GM04503 (cell line): ENCODE measurements at places on chromosomes 13 and 19.

DNA sequence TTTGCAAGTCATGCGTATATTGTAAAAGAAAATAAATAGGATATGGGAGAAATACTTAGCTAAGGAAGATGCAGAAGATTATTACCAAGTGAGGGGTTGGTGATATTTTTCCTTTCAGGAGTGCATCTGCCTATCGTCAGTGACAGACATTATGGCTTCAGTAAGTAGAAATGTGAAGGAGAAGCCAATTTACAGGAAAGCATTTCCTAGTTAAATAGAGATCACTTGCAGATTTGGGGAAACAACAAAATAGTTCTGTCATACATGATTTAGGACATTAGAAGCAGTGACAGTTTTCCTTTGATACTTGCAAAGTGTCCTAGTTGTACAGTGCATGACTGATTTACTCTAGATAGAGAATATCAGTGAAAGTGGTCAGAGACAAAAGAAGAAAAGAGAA lies 747.8 kb upstream of the KLHL1 start:
- no peak for DNase-seq

- no peak for DNase-seq
These were observed 6.0 kb downstream of the A1BG start for GRCh38 chr19:58346961-58347929.

- DNase-seq: no peak
These were observed 840 bp upstream of the LILRA4 start for GRCh38 chr19:54339646-54340358.

DNA sequence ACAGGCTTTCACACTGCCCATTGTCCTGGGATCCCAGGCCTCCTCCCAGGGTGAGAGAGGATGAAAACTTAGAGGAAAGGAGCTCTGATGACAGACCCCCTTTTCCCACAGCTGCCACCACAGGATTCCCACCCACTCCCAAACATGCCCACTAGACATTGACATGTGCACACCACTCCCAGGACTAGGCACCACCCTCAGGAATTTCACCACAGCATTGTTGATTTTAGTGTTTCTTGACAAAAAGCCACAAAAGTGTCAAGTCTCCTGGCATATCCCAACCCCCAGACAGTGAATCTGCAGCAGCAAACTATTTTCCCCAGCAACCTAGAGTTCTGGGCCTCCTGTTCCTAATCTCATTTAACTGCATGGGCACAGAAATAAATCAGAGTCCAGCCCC lies 10.1 kb downstream of the ZNF714 start:
- peak; percentile 45 for DNase-seq

DNA sequence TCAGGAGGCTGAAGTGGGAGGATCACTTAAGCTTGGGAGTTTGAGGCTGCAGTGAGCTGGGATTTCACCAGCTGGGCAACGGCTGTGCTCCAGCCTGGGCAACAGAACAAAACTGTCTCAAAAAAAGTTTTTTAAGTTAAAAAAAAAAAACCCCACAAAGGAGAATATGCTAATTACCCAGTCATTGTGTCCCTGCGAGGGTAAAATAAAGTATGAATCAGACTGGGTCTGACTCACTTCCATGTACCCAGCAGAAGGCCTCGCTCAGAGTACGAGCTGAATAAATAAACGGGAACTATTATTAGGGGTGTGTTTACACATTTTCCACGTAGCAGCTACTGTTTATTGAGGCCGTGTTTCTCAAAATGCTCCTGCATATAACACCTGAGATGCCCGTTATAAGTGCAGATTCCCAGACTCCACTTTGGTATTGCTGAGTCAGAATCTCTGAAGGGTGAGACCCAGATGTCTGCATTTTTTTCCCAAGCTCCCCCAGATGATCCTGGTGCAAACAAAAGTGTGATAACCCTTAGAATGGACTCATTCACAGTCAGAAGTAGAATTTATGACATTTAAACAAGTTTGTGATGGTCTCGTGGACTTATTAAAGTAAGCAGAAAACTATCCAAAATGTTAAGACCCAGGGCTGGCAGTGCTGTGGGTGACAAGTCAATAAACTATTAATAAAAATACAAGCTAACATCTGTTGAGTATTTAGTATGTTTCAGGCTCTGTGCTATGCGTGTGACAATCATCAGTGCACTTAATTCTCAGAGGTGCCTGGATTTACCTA lies 28.2 kb downstream of the KCNC3 start:
- peak; percentile 13 for DNase-seq

DNA sequence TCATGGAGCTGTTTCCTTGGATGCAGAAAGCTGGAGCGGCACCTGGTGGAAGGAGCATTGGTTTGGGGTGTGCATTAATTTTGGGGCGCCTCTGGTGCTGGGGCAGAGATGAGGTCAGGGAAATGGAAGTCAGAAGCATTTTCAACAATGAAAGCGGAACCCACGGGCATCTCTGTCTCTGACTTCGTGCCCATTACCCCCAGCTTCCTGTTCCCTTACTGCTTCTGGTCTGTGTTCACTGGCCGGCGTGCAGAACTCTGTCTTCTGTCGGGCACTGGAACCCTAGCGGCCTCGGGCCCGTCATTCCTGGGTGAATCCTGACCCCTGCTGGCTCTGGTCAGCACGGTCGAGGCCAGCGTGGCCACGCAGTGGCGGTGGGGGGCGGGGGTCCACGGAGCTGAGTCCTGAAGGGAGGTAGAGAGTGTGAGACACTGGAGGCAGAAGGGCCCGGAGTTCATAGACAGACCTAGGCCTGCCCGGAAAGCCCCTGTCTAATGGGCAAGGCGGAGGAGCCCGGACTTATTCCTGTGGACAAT lies 7.9 kb upstream of the LINGO3 start:
- no peak for DNase-seq

GRCh38 chr19:4197625-4198466 lies 15.4 kb downstream of the ANKRD24 start:
- DNase-seq: no peak

GRCh38 chr19:54654447-54655321 lies 8.1 kb upstream of the LILRB4 start:
- DNase-seq: no peak

DNA sequence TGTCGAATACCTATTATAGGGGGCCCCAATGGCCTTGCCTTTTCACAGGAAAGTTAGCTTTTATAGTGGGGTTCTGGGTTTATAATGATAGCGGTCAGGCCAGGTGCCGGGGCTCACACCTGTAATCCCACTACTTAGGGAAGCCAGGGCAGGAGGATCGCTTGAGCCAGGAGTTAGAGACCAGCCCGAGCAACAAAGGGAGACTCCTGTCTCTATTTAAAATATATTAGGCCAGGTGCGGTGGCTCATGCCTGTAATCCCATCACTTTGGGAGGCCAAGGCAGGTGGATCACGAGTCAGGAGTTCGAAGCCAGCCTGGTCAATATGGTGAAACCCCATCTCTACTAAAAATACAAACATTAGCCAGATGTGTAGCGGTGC lies 7.3 kb downstream of the RPS11 start:
- no peak for DNase-seq

DNA sequence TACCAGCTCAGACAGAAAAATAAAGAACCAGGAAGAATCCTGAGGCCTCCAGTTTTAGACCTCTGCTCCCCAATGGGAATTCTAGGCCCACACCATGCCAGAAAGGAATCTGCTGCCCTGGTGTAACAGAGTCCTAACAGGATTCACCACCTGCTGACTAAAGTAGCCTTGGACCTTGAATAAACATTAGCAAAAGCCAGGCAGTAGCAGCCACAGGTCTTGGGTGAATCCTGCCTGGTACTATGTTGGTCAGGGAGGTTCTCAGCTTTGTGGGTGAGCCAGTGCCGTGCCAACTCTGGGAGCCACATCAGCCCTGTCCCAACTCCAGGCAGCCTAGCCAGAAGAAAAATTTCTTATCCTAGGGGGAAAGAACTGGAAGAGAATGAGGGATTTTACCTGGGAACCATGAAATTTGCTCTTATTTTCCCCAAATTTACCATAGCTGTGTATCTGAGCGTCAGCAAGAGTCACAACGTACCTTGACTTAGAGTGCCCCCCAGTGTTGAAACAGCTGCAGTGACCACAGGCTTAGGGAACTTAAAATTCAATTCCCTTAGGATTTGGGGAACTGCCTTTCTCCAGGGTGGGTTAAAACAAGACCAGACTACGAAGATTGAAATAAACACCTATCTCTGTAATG lies 1895.6 kb upstream of the PRR20A start:
- no peak for DNase-seq

DNA sequence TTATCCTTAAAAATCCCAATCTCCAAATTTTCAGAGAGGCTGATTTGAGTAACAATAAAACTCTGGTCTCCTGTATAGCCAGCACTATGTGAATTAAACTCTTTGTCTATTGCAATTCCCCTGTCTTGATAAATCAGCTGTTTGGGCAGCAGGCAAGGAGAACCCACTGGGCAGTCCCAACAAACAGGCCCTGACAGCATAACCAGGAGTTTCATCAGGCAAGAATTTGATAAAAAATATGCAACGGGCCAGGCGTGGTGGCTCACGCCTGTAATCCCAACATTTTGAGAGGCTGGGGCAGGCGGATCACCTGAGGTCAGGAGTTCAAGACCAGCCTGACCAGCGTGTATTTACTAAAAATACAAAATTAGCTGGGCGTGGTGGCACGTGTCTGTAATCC lies 42.1 kb downstream of the STK24 start:
- DNase-seq: no peak

- DNase-seq: no peak
These were observed 32.7 kb downstream of the CLEC17A start for GRCh38 chr19:14615623-14616022.

DNA sequence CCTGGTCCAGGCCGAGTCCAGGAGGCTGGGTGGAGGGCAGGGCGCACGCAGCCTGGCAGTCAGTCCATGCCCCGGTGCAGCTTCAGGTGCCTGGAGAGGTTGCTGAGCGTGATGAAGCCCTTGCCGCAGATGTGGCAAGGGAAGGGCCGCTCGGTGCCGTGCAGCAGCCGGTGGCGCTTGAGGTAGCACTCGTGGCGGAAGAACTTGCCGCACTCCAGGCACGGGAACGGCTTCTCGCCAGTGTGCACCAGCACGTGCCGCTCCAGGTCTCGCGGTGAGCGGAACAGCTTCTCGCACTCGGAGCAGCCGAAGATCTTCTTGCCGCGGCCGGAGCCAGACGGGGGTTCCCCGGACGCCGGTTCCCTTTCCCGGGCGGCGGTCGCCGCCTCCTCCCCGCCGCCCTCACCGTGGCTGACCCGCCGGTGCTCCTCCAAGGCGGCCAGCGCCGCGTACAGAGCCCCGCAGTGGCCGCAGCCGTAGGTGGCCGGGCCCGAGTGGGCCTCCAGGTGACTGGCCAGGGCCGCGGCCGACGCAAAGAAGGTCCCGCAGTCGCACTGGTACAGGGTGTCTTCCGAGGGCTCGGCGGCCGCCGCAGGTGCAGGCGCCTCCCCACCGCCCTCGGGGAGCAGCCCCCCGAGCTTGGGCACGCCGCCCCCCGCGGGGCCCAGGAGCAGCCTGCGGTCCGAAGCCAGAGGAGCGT lies 6.8 kb downstream of the FIZ1 start:
- DNase-seq: no peak

- no peak for DNase-seq
These were observed 21.3 kb downstream of the ZNF607 start for GRCh38 chr19:37698216-37698615.

- no peak for DNase-seq
These were observed 209.1 kb downstream of the IRS2 start for GRCh38 chr13:109577191-109577700.

DNA sequence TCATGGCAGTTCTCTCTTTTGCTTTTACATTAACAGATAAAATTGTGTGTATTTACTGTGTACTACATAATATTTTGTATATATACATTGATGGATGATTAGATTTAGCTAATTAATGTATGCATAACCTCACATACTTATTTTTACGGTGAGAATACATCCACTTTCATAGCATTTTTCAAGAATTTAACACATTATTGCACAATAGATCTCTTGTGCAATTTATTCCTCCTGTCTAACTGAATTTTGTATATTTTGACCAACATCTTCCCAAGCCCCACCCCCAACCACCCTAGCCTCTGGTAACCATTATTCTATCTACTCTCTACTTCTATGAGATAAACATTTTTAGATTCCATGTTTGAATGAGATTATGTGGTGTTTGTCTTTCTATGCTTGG lies 194.7 kb downstream of the RBM26 start:
- DNase-seq: no peak

GRCh38 chr19:18761531-18762110 lies 29.5 kb downstream of the COMP start:
- no peak for DNase-seq

DNA sequence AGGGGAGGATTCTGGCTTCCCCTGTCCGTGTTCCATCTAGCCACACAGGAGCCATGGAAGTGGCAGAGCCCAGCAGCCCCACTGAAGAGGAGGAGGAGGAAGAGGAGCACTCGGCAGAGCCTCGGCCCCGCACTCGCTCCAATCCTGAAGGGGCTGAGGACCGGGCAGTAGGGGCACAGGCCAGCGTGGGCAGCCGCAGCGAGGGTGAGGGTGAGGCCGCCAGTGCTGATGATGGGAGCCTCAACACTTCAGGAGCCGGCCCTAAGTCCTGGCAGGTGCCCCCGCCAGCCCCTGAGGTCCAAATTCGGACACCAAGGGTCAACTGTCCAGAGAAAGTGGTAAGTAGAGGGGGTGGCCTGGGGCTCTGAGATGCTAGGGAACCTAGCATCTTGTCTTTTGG lies 1.5 kb downstream of the BABAM1 start:
- DNase-seq: no peak

DNA sequence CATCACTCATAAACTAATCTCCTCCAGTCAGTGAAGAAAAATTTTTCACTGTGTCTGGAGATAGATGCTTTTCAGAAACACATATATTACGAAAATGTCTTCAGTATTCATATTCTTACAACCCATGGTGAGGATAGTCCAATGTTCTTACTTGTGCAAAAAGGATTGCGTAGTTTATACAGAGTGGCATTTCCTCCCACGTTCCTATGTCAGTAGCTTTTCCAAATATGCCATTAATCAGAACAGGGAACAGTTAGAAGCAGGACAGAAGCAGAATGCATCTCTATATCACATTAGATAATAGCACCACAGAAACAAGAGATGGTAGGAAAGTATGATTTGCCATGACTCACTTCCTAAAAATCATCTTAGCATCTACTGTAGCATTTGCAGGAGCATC lies 282.9 kb downstream of the SLITRK5 start:
- DNase-seq: no peak
